ENCODE measurements at places on chromosomes 3 and 15.

GRCh38 chr15:33163816-33164215, 30.7 kb downstream of the FMN1 start:
- DNase-seq = no peak

DNA sequence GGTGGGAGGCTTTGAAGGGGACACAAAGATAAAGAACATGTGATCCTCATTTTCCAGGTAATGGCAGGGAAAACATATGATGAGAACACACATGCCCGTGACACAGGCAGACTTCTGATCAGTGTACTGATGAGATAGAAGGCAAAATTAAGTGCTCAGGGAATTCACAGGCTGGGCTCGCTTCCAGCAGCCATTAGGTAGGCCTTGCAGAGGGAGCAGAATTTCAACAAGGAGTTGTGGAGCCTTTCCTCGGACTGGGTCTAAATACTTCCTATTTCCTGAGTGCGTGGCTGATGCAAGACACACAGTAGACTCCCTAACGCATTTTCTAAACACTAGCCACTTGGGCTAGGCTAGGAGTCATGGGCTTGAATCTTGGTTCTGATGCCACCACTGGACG, 74.0 kb upstream of the ETV5 start:
- DNase-seq = no peak

DNA sequence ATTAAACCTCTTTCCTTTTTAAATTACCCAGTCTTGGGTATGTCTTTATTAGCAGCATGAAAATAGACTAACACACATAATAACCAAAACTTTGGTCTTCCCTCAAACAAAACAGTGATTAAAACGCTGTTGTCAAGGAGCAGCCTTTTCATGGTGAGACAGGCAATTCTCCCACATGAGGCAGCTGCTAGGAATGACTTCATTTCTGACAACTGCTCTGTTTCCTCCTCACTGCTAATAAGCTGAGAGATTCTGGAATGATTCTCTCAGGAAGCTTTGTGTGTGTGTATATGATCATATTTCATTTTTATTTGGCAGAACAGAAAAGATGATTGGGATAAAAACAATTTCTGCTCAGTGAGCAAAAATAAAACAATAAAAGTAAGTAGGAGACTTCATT, 580.6 kb upstream of the ADAMTS9 start:
- DNase-seq = no peak

DNA sequence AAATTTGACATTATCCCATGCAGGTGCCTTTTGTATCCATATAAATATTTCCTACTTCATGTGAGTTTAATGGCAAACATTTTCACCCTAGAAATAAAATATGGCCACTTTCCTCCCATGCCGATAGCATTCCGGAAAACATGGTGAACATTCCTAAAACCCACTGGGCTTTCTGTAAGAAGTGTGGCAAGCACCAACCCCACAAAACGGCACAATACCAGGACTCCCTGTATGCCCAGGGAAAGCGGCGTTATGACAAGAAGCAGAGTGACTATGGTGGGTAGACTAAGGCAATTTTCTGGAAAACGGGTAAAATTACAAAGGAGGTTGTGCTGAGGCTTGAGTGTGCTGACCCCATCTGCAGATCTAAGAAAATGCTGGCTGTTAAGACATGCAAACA, 7.6 kb downstream of the ANXA2 start:
- DNase-seq = no peak

DNA sequence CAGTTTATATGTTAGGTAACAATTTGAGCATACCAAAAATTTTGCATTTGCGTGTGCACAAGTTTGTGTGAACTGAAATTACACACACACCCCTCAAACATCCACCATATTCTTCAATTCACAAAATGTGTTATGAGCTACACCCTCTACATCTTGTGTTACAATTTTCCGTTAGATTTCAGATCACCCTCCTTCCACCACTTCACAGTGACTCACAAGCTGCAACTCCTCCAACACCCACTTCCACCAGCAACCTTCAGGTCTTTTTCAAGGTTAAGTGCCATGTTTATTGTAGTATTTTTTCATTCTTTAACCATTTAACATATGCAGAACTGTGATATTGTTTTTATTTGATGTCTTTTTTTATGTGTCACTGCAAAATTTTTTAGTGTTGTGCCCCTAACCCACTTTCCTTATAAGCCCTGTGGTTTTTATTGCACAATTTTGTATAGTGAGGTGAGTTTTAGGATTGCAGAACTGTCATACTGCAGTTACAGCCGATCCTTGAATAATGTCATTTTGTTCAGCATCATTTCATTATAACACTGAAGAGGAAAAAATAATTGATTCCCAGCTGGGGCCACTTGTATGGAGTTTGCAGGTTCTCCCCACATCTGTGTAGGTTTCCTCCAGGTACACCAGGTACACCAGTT, 148.9 kb downstream of the PLCL2 start:
- no peak for DNase-seq

GRCh38 chr3:42014921-42015533, 53.1 kb upstream of the ULK4 start:
- no peak for DNase-seq

- DNase-seq = no peak
Observed at GRCh38 chr3:112460519-112461195, 38.6 kb downstream of the BTLA start.

DNA sequence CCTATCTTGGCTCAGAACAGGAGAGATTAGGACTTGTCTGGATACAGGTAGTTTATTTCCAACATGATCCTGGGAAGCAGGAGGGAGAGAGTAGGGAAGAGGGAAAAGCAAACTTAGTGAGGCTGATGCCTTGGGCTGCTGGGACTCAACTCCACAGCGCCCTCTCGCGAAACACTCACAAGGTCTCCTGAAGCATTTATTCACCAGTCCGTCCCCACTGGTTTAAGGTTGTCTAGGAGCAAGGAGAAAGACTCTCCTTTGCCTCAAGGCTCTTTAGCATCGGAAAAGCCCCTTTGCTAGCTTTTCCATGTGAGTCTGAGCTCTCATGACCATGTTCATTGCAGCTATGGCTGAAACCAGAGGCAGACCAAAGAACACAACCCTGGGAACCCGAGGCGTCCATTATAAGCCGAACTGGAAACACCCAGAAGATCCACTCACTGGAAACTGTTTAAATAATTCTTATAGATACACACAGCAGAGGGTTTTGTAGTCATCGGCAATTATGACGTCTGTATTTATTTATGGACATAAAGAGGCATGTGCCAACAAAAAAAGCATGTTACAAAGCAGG, 244.5 kb downstream of the CD47 start:
- DNase-seq = peak; percentile 75

DNA sequence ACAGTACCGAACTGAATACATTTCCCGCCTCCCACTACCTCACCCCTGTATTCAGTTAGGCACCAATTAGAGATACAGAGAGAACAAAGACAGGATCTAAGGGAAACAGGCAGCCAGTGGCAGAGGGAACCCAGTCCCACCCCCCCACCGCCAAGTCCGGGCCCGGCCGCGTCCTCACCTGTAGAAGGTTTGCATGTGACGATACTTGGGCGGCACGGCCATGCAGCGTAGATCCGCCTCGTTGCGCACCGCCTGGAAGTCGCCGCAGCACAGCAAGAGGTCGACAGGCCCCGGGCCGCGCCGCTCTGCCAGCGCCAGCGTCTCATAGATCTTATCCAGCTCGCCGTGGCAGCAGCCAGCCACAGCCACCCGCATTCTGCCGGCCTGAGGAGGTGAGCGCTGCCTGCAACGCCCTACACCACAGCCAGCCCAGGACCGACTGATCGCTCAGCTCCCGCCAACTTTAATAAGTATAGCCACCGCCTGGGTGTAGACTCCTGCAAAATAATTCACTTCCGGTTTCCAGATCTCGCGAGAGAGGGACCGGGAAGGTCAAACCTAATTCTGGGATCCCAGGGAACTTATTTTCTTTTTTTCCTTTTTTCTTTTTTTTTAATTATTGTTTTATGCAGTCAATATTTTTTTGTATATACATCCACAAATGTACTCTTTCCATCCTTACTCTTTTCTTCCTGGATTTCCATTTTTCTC, at the start of gene DBR1:
Gene DBR1, minus strand, starts transcription at position 501 of the 711 bp plus-strand sequence. Its CDS starts 126 bp downstream, at position 375.
- peak; percentile 84 for DNase-seq

DNA sequence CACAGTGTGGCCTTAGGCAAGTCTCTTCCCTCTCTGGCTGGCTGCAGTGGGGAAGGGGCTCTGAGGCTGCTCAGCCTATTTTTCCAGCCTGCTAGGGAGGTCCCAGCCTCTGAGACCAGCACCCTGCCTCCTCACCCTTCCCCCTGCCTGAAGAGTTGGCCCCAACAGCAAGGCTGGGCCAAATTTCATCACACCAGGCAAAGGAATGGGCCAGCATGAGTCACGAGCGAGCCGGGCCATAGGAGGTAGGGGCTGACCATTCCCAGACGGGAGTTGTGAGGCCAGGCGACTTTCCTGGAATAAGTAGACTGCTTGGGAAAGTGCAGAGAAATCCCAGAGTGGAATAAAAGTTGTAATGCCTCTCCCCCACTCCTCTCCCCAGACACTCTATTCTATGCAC, 5.7 kb upstream of the FBLN2 start:
- DNase-seq = no peak

DNA sequence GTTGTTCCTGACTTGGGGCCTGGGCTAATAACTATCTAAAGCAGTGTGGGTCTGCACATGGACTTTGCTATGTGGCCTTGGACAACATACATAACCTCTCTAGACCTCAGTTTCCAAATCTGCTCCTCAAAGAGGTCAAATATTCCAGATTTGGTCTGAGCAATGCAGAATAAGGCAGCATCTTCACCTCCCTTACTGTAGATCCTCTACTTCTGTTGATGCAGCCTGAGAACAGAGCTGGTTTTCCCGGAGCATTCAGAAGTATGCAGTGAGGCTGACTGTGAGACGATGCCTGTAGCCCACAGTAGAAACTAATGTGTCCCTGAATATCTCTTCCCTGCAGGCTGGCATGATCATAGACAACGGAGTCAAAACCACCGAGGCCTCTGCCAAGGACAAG, 65.3 kb downstream of the MESD start:
- no peak for DNase-seq

- no peak for DNase-seq
Observed at GRCh38 chr15:22257047-22258008, 177.0 kb downstream of the OR4M2 start.

DNA sequence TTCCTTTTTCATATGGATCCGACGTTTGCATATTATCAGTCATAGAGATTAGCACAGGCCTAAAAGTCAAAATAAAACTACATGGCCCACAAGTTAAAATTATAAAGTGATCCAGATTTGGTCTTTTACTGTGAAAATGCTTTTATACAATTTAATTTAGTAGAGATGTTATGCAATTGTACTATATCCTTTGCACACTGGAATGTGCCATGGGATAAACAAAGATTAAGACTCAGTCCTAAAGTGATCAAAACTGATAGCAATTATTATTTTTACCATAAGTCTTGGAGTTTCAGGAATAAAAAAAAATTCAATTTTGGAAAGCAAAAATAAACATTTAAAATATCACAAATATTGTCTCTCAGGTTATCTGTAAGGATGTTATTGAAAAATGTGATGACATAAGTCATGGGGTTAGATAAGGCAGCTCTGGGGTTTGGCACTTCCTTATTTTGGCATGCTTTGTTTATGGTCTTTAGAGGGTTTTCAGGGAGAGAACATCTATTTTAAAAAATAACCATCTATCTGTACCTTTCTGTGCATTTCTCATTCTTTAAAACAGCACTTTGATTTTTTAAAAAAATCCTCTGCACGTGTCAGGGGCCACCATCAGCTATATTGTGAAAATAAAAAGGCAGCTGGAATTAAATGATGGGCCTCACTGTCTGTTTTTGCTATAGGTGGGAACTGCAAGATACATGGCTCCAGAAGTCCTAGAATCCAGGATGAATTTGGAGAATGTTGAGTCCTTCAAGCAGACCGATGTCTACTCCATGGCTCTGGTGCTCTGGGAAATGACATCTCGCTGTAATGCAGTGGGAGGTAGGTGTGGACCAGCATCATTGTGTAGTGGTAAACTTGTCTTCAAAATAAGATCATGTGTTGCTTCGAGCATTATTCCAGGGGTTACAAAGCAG, 67.3 kb downstream of the TGFBR2 start:
- DNase-seq = no peak

GRCh38 chr3:65548848-65549625, 489.7 kb downstream of the MAGI1 start:
- DNase-seq = peak; percentile 35

DNA sequence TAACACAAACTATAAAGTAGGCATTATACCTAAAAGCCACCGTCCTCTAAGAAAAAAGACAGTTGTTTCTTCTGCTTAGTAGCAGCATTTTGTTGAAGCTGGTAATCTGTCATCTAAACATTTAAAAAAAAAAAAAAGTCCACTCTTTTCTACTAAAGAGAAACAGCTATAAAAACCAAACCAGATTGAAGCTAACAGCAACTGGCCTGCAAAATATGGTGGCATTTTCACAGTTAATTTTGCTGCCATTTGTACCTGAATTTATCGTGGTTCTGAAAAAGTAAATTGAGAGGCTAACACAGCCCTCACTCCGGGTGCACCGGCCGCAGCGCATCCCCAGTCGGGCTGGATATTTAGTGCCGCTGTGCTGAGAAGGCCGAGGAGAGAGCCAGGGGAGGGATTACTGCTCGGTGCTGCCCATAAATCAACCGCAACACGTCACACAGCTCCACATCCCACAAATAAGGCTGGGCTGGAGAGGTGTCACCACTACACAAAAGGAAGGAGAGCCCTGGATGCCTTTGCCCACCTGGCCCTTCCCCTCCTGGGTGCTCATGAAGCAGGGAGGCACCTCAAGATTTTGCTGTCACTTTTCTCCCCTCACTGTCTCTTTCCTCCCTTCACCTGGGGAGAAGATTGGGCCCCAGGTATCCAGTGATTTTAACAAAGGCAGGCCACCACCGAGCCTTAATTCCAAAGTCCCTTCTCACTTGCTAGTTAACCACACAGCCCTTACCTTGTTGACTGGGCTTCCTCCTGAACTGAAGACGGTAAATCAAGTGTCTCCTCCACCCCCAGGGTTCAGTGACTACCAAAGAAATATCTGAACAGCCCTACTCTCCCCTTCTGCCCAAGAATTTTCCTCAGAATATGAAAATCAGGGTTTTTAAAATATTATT, 44.4 kb downstream of the MECOM start:
- no peak for DNase-seq

DNA sequence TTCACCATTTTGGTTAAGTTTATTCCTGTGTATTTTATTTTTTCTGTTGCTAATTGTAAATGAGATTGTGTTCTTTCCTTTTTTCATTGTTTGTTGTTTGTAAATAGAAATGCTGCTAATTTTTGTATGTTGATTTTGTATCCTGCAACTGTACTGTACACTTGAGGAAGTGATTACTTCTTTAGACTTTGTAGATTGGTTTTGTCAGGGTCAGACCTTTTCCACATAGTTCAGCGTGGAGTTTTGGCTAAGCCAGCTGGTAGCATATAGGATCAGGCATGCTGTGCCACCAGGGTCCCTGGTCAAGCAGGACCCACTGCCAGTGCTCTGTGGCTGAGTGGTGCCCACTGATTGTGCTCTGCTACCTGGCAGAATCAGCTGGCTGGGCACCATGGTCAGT, 80.1 kb downstream of the CD200 start:
- DNase-seq = no peak

DNA sequence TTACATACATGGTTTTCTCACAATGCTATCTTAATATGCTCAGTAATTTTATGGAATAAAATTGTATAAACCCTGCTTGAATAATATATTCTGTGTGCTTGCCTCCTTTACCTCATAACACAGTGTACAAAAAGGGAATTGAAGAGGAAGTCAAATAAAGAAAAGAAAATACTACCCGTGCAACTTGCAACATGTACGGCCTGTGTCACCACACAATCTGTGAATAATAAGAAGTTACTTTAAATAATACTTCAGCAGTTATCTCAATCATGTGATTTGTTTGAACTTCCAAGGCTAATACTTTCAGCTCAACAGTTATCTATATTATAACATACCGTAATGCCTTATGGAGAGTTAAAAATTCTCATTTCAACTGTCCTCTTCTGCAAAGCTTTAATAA, 58.1 kb upstream of the SATB1 start:
- DNase-seq = no peak

- DNase-seq = no peak
Observed at GRCh38 chr3:78887547-78888011, 880.2 kb downstream of the ROBO1 start.

Measured in liver (tissue), 10 donors.